Hematopoietic multipotent progenitor cell treated with erythropoietin and hydrocortisone succinate and interleukin-3 and kit ligand, for 4 days (in vitro differentiated cells): ENCODE measurements at places on chromosomes 6 and 20.

DNA sequence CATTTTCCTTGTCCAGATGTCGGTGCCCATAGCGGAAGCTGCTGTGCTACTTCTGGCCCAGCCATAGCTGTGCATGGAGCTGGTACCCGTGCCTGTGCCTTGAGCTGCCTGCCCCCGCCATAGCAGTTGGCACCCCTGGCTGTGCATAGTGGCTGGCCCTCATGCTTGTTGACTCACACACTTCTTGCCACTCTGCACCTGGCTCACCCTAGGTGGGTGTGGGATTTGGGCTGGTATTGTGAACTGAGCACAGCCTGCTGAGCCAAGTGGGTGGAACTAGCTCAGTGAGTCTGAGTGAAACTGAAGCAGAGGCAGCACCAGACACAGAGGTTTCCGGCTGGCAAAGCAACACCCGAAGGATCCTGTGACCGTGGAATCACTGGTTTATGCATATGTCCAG, 689.5 kb upstream of the EYS start:
- no peak for DNase-seq

DNA sequence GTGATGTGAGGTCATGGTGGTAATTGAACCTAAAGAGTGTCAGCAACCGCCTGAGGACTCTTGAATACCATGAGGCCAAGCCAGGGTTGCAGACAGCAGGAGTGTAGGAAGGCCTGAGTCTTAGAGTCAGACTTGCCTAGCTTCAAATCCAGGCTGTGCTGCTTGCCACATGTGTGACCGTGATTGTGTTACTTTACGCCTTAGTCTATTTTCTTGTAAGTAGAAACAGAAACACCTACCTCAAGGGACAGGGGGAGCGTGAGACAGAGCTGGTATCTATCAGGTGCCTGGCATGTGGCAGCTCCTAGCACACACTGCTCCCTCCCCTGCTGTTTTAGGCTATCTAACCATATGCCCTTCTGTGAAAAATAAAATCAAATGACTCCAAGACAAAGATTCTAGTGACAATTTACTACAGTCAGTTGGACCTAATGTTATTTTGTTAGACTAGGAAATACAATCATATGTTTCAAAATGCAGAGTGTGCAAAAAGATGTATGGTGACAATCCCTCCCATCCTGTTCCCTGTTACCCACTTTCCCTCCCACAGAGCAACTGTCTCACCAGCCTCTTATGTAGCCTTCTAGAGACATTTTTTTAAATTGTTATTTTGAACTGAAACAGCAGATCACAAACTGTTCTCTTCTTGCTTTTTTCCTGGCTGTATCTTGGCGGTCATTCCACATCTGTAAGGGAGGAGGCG, 21.7 kb downstream of the TAF8 start:
- no peak for DNase-seq

DNA sequence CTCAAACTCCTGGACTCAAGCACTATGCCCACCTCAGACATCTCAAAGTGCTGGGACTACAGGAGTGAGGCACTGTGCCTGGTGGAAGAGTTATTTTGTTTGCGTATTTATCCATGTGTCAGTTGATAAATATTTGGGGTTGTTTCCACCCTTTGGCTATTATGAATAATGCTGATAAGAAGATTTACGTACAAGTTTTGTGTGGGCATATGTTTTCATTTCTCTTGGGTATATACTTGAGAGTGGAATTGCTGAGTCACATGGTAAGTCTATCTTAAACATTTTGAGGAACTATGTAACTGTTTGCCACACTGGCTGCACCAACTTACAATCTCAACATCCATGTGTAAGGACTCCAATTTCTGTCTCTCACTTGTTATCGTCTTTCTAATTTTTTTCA, 200.3 kb downstream of the RNGTT start:
- peak; percentile 57 for DNase-seq

- peak; percentile 13 for DNase-seq
Observed at GRCh38 chr6:34389034-34389433, 3.4 kb downstream of the NUDT3 start.

DNA sequence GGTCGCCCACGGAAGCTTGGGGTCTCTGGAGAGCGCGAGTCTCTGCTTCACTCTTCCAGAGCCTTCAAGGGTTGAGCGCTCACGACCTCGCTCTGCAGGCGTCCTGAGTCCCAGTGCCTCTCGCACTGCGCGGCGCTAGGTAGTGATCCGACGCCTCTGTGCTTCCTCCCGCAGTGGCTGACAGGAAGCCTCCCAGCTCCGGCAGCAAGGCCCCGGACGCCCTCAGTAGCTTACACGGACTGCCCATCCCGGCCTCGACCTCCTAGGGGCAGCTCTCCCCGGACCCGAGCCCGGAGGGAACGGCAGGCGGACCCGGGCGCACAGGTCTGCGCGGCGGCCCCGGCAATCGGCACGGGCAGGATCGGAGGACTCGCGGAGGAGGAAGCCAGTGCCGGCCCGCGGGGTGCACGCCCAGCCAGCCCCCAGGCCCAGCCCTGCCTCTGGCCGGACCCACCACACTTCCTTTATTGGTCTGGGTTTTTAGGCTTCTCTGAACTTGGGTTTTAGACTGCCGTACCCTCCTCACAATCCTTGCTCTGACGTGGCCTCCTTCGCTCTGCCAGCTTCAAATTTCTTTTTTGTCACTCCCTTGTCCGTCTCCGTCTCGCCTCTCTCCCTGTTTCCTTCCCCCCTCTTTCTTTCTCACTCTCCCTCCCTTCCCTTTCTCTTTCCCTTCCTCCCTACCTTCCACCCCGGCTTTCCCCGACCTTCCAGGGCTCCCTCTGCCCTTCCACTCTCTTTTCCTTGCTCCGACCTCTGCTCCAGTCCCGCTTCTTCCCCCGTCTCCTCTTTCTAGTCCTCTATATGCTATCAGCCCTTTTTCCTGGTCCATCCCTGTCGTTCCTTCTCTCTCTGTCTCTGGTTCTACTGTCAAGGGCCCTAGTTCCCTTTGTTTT, 9.1 kb downstream of the PAX1 start:
- no peak for DNase-seq

GRCh38 chr20:51462566-51463276, 79.8 kb downstream of the NFATC2 start:
- no peak for DNase-seq

DNA sequence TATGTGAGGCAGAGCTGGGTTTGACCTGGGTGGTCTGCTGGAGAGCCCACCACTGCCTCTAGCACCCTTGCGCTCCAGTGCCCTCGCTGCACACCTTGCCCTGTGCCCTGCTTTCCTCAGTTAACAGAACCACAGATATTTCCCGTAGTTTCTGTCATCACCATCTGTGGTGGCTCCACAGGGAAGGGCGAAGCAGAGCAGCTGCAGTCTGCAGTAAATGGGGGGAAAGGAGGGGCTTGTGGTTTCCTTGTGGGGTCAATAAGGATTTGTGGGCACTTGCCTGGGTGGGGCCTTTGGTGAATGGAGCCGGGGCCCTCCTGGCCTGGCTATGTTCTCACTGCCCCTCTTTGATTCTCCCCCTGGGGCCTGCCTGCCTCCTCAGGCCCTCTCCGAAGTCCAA, 21.2 kb upstream of the CCDC167 start:
- DNase-seq, result peak; percentile 67

GRCh38 chr20:2816030-2816582, at the start of gene TMEM239:
Gene TMEM239, plus strand, starts transcription at chr20:2816364. Its CDS starts 191 bp downstream, at chr20:2816555.
- no peak for DNase-seq
